Activated CD4-positive, CD25-positive, alpha-beta regulatory T cell treated with anti-CD3 and anti-CD28 coated beads, Interleukin-2, amount 50 U/mL, for 16 hours (primary cell): ENCODE measurements at places on chromosomes 16 and 17.

DNA sequence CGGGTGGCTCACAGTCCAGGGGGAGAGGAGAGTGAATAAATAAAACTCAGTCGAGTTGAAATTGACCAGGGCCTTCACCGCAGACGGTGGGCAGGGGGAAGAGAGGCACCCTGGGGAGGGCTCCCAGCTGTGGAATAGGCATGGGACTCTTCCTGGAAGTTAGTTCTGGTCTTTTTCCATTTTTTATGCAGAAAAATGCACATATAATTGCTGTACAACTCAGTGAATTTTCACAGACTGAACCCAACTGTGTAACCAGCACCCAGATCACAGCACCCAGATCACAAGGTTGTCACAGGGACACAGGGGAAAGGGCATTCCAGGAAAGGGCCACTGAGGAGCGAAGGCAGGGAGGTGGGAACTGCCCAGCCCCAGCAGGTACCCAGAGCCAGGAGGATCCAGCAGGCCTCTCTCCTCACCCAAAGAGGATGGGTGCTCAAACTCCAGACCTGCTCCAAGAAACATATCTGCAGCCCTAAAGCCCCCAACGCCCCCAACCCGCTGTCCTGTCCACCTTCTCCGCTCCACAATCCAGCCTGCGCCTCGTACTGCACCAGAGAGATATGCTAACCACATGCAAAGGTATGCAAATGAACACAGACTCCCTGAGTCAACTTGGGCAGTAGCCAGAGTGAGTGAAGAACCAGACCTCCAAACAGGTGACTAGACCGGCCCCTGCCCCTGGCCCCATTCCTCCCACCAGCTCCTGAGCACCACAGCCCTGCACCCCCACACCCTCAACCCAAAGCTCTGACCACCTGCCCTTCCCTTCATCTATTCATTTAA lies 29.1 kb upstream of the EIF1 start:
- no peak for DNase-seq

DNA sequence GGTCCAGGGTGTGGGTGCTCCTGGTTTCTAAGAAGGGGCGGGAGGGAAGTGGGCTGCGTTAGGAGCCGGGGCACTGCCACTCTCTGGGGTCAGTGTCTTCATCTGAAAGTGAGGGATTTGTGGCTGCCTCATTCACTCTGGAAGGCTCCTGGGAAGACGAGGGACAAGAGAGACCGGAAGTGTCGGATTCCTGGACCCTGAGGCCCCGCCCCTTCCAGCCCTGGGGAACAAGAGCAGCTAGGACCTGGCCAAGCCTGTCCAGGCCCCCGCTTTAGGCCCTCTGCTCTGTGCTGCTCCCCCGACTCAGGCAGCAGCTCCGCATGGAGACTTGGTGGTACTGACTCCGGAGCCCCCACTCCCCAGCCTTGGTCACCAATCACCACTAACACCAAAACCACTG lies 6.5 kb downstream of the LGALS3BP start:
- DNase-seq, result no peak

GRCh38 chr17:19411631-19412030 lies 599 bp downstream of the RNF112 start:
- DNase-seq, result no peak

DNA sequence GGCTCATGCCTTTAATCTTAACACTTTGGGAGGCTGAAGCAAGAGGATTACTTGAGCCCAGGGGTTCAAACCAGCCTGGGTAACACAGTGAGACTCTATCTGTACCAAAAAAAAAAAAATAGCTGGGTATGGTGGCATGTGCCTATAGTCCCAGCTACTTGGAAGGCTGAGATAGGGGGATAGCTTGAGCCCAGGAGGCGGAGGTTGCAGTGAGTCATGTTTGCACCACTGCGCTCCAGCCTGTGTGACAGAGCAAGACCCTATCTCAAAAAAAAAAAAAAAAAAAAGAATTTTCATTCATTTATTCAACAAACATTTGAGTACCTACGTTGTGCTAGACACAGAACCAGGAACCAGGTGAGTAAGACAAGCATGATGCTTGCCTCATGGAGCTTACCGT lies 73.6 kb upstream of the MRTFB start:
- no peak for DNase-seq

- no peak for DNase-seq
These were observed 88.5 kb upstream of the HNF1B start for GRCh38 chr17:37833237-37833859.

GRCh38 chr16:1950559-1950958 lies 3.9 kb downstream of the RPL3L start:
- DNase-seq, result no peak

GRCh38 chr17:351875-352420 lies 659 bp downstream of the RPH3AL start:
- DNase-seq, result no peak

GRCh38 chr17:47802341-47803022 lies 19.1 kb downstream of the OSBPL7 start:
- no peak for DNase-seq

DNA sequence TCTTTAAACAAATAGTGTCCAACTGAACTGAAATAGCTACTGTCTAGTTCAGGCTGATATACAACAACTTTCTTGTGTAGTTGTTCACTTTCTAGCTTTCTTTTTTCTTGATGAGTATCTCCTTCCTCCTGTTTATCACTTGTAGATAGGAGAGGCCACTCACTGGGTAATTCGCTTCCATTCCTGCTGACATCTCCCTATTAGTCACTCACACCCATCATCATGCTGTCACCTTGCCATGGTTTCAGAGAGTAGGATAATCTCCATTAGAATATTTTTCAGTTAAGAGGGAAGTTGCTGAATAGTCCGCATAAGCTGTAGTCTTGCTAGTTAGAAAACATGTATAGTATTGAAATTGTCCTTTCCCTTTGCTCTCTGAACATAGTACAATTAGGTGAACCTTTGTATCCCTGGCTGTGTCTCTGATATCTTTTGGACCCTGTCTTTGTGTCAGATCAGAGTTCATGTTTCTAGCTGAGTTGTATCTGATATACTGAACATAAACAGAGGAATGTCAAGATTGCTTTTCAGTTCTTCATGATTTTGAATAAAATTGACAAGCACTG lies 64.4 kb upstream of the RASL10B start:
- no peak for DNase-seq

DNA sequence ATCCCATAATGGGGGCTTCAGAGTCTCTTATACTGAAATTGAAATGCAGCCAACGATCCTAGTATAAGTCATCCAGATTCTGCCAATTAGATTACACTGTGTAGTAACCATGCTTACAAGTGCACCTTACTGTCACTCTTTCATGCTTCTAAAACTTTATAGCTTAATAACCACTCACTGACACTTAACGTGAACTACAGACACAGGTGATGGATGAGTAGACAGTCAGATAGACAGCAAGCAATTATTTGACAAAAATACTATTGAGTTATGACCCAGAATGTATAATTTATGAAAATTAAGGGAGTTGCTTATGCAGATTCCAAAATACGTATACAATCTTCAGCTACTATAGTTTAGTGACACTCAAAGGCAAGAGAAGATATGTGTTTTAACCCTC lies 6.3 kb downstream of the CDH8 start:
- DNase-seq, result no peak

DNA sequence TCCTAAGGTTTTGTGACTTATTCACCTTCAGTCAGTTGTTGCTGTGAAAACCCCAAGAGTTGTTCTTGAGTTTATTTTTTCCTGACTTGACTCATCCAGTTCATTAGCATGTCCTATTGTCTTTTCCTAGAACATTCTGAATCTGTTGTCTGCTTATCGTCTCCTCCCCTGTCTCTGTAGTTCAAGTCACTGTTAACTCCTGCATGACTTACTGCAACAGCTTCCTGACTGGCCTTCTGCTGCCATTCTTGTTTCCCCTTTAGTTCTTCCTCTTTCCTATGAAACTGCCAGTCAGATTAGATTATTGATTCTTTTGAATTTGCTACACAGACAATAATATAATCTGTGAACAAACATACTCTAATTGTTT lies 161.5 kb downstream of the FTO start:
- DNase-seq, result no peak

DNA sequence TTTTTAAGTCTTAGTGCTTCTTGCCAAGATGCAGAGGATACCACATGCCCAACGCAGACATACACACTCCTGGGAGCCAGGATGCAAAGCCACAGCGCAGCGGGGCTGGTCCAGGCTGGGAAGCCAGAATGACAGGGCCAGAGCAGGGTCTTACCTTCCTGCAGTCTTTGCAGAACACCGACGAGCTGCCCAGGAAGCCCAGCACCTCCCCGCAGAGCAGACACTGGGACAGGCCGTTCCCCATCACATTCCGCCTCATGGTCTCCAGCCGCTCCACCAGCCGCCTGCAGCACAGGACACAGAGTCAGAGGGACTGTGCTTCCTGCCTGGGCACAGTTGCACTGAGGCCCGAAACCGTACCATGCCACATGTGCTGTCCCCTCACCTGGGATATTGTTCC lies 33.3 kb downstream of the RPH3AL start:
- no peak for DNase-seq

- no peak for DNase-seq
These were observed 77.6 kb downstream of the EMP2 start for GRCh38 chr16:10502776-10503175.

- DNase-seq, result no peak
These were observed 9.2 kb upstream of the NF1 start for GRCh38 chr17:31085563-31085962.

GRCh38 chr16:28290859-28291254 lies 1.5 kb upstream of the SBK1 start:
- DNase-seq, result no peak

DNA sequence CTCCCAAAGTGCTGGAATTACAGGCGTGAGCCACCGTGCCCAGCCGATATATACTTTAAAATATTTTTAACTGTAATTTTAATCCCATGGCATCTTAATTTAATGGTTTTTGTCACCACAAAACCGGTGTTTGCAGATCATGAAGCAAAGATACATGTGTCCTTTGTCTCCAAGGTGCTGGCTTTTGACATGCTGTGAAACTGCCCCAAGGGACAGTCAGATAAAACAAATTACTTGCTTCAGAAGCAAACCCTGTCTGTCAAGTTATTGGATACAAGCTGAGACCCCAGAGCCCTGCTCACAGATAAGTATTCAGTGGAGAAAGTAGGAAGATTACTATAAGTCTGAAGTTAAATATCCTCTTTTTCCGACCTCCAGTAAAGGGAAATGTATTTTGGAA lies 39.8 kb downstream of the ARL4D start:
- DNase-seq, result no peak

GRCh38 chr17:15233022-15233805 lies 31.9 kb downstream of the PMP22 start:
- no peak for DNase-seq

DNA sequence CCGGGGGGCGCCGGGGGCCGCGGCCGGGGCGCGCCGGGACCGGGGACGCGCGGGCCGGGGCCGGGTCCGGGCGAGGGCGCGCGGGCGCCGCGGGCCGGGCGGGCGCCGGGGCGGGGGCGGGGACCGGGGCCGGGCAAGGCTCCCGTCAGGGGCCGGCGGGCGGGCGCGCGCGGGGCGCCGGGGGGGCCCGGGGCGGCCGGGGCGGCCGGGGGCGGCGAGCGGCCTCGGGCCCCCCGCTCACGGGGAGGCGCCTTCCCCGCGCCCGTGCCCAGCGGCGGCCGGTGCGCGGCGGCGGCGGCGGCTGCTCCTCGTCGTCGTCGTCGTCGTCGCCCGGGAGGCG lies 563 bp downstream of the ZCCHC14 start:
- no peak for DNase-seq

DNA sequence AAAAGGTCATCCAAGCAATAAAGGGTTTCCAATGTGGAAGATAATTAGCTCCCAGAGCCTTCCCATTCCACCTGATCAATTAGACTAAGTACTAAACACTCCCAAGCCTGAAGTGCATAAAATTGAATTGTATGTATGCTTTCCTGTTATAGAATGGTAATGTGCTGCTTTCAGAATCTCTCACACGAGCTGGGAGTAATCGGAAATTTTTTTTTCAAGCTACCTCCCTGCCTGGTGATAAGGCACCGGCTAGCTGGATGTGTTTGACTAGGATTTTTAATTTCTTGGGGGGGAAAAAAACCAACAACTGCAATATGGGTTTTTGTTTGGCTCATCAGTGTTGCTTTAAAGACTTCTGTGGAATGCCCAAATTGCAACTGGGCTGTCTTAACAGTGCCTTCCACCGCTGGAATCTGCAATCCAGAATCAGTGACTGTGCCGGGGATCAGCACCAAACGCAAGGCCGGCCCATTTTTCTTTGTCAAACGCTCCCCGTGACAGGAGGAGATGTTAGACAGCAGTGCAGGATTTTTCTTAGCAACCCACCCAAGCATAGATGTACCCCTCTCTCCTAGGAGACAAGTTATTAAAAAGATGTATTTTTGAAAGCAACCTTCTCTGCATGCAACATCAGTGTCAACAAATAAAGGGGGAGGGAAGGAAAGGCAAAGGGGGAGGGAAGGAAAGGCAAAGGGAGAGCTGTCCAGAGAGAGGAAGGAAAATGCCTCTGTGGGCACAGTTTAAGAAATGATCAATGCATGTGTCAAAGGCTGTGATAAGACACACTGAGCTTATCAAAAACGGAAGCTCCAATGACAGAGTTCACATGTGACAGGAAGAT lies 387.2 kb downstream of the NPIPA8 start:
- no peak for DNase-seq

- DNase-seq, result no peak
These were observed 3.3 kb upstream of the SLFN12L start for GRCh38 chr17:35540589-35541404.

GRCh38 chr17:8835631-8836364 lies 31.7 kb downstream of the PIK3R6 start:
- DNase-seq, result no peak

- DNase-seq, result no peak
These were observed 34.7 kb upstream of the AKAP1 start for GRCh38 chr17:57050306-57050705.

- DNase-seq, result no peak
These were observed 175.7 kb downstream of the KCNJ2 start for GRCh38 chr17:70345061-70345460.

DNA sequence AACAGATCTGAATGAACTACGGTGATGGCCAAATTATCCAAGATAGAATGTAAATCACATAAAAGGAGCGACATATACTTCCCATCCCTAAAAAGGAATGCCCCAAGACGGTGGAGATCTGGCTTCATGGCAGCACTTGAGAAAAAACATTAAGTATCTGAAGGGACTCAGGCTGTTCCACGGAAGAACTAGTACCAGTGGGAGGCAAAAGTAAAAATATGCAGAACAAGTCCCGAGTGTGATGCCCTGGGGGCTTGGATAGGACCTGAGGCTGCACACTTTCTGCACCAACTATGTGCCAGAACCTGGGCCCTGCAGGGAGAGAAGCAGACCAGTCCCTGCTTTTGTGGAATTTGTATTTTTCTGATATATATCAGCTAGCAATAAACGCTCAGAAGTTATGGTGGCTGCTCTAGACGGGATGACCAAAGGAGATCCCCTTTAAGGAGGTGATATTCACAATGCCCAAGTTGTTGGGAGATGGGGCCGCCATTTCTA lies 539 bp upstream of the CKLF start:
- no peak for DNase-seq
